CD4-positive, alpha-beta T cell (primary cell): ENCODE measurements at places on chromosomes 4 and X. TPM values are rescaled to one million over a fixed set of nuclear protein-coding genes. Genes with fewer than 3 reads are reported as not detected.
A peak's percentile ranks its signal among the peaks of the same experiment; 100 is the strongest.

DNA sequence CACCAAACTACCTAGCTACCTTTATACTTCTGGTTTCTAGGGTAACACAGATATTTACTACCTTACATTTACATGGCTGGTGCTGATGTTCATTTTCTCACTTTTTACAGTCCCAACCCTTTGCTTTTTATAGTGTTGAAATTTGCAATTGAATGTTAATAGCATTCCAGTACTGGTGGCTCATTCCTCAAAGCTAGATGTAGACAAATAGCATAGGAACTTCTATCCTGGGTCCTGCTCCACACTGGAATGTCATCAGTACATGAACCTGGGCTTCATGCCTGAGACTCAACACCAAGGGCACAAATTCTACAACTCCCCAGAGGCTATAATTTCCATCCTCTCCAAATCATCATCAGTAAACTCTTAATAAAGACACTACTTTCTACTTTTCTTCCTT lies 10.3 kb upstream of the TRMT2B start:
- H3K4me1 ChIP-seq: no peaks in the 10 kb centered on the region
- H3K4me3 ChIP-seq: no peak overlapping the region
- no peaks in the 10 kb centered on the region for H3K36me3 ChIP-seq
- H3K27ac ChIP-seq: no peak overlapping the region
- DNase-seq: no peak

Gene NAP1L2
- total RNA-seq: 4.8 TPM

GRCh38 chr4:148283665-148284064 lies 158.5 kb downstream of the NR3C2 start:
- no peaks in the 10 kb centered on the region for H3K36me3 ChIP-seq
- peaks cover 3% of the 10 kb centered on the region for H3K4me1 ChIP-seq
- no peaks in the 10 kb centered on the region for H3K27me3 ChIP-seq
- no peak overlapping the region for H3K27ac ChIP-seq
- no peak overlapping the region for H3K4me3 ChIP-seq

GRCh38 chr4:54676658-54677057 lies 18.9 kb downstream of the KIT start:
- H3K4me3 ChIP-seq: no peak overlapping the region
- no peaks in the 10 kb centered on the region for H3K4me1 ChIP-seq
- DNase-seq: no peak

DNA sequence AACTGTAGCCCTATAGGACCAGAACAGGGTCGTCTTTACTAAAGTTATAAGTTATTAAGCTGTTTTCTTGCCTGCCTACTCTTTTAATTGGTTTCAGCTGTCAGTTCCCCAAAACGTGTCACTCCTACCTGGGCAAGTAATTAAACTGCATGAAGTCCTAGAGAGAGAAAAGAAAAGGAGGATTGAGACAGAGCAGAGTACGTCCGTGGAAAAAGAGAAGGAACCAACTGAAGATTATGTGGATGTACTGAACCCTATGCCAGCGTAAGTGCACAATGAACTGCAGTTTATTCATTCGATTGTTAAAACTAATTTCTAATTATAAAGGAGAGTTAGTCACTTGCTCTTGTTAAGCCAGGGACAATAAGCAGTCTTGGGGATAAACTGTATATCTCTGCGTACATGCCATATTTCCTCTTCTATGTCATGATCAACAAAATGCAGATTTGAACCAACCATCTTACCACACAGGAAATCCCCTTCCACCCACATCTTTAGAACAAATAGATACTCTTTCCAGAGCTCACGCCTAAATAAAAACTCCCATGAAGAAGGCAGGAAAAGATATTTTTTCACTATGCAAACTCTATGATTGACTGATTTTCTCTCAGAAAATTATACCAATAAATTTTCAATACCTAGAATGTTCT lies 22.8 kb downstream of the STAP1 start:
- peaks cover 16% of the 10 kb centered on the region for H3K4me1 ChIP-seq
- DNase-seq: no peak
- H3K27ac ChIP-seq: peak overlapping the region; percentile 6
- no peaks in the 10 kb centered on the region for H3K36me3 ChIP-seq

- H3K4me3 ChIP-seq: no peak overlapping the region
- no peaks in the 10 kb centered on the region for H3K36me3 ChIP-seq
- H3K27ac ChIP-seq: no peak overlapping the region
- H3K27me3 ChIP-seq: no peaks in the 10 kb centered on the region
- H3K4me1 ChIP-seq: no peaks in the 10 kb centered on the region
- DNase-seq: no peak
Measured at GRCh38 chrX:104310090-104310489, 55.4 kb upstream of the ESX1 start.
